ENCODE measurements at places on chromosomes 5 and 9. TPM values are rescaled to one million over a fixed set of nuclear protein-coding genes. Genes with fewer than 3 reads are reported as not detected.

- DNase-seq: no peak
Measured at GRCh38 chr5:19532936-19533335, 455.1 kb downstream of the CDH18 start.

GRCh38 chr9:109289931-109290330 lies 30.9 kb downstream of the EPB41L4B start:
- no peak for DNase-seq

BNC2 gene
- 66.5 TPM for total RNA-seq

EEIG1 gene
- total RNA-seq: 28.2 TPM

DNA sequence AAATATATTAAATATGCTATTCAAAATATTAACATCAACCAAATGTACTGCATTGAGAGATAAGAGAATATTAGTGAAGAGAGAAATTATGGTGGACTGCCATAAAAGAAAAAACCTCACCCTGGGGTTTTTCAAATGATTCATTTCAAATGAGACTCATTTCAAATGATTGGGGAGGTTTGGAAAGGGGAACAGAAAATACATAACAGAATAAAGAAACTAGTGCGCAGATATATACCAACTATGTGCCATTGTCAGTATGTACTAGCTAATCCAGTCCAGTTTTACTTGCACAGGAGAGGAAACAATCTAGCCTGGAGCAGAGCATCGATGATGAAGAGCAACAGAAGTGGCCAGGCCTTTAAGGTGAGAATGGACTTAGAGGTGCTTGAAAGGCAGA lies 651.6 kb upstream of the RORB start:
- no peak for DNase-seq

- DNase-seq: no peak
Measured at GRCh38 chr5:67437905-67438845, 241.6 kb upstream of the CD180 start.

CCDC69 gene
- 181 TPM for total RNA-seq

GRCh38 chr5:89697581-89697980 lies 712.0 kb downstream of the CETN3 start:
- no peak for DNase-seq

Data from natural killer cell (primary cell).